Activated CD8-positive, alpha-beta T cell treated with anti-CD3 and anti-CD28 coated beads, Interleukin-2, amount 10 ng/mL, durations not matched to agents 7 days and 5 days (primary cell): ENCODE measurements at places on chromosomes 6 and 20. TPM values are rescaled to one million over a fixed set of nuclear protein-coding genes. Genes with fewer than 3 reads are reported as not detected.

Gene HLA-DRB5
- 16.9 TPM for total RNA-seq

Gene C6orf141
- not detected for total RNA-seq

DNA sequence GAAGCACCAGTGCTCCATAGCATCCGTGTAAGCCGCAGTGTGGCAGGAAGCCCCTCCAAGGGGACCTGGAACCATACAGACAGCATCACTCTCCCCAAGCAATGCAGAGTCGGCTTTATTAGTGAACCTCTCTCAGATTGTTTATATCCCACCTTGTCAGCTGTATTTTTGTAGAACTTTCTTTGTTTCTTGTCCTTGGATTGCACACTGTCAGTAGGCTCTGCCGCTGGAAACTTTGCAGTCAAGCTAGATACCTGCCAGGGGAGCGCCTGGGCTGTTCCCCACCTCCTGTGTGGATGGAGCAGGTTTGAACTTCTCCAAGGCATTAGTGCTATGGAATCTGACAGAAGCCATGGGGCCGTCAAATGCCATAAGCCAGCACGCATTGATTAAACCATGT, 18.6 kb upstream of the CLDN20 start:
- H3K4me3 ChIP-seq: no peak overlapping the region
- peaks cover 9% of the 10 kb centered on the region for H3K36me3 ChIP-seq
- no peaks in the 10 kb centered on the region for H3K27me3 ChIP-seq
- H3K4me1 ChIP-seq: no peaks in the 10 kb centered on the region
- H3K27ac ChIP-seq: no peak overlapping the region

DNA sequence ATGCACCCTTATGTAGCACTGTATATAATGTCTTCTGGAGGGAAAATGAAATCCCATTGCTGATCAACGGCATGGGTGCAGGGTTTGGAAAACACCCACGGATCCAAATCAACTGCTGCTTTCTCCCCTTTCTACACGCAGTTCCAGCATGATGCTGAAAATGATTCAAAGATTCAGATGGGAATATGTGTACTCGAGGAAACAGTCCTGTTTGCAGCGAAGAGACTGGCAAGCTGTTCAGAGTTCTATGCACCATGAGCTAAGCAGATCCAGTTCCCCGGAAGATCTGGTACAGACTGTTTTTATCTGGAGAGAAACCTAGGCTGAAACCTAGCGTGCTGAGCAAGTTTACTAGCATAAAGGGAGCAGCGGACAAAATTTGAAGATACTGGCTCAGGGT, 47.9 kb upstream of the CDH4 start:
- H3K36me3 ChIP-seq: no peaks in the 10 kb centered on the region
- no peak overlapping the region for H3K4me3 ChIP-seq
- no peaks in the 10 kb centered on the region for H3K4me1 ChIP-seq
- no peak for DNase-seq
- H3K27me3 ChIP-seq: no peaks in the 10 kb centered on the region

Gene EYS
- total RNA-seq: not detected

DNA sequence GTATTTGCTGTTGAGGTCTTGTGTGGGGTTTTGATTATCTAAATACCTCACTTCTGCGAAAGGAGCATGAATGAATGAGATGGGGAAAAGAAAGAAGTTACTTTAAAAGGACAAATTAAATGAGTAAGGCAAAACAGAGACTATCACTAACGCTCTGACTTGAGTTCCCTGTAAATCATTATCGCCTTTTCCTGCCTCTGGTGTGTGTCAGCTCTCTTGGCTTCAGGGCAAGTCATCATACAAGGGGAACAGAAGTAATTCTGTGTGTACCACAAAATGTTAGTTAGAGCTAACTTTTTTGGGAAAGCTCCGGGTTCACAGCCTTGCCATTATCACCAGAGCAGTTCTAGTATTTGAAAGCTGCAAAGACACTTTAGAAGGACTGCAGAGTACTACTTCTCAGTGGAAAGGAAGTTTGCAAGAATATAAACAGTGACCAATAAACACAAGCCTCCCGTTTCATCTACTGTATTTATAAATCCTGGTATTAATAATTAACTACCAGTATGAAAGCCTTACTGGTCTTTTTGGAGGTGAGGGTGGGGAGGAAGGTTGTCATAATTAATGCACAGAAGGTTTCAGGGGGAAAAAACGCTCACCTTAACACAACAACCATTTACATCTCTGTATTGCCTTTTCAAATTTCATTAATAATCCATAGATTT, 1.2 kb downstream of the DZANK1 start:
- no peak overlapping the region for H3K27ac ChIP-seq
- peaks cover 27% of the 10 kb centered on the region for H3K4me1 ChIP-seq
- peak overlapping the region; percentile 96 for H3K4me3 ChIP-seq
